ENCODE measurements at places on chromosomes 5 and 9. TPM values are rescaled to one million over a fixed set of nuclear protein-coding genes. Genes with fewer than 3 reads are reported as not detected.

Gene OR13C9
- not detected for total RNA-seq

Gene HSD17B3
- 0.63 TPM for total RNA-seq

Gene DRD1
- 3.1 TPM for total RNA-seq

Gene ACSL6
- total RNA-seq: 0.56 TPM

Gene CNTNAP3
- total RNA-seq: 1.0 TPM

DNA sequence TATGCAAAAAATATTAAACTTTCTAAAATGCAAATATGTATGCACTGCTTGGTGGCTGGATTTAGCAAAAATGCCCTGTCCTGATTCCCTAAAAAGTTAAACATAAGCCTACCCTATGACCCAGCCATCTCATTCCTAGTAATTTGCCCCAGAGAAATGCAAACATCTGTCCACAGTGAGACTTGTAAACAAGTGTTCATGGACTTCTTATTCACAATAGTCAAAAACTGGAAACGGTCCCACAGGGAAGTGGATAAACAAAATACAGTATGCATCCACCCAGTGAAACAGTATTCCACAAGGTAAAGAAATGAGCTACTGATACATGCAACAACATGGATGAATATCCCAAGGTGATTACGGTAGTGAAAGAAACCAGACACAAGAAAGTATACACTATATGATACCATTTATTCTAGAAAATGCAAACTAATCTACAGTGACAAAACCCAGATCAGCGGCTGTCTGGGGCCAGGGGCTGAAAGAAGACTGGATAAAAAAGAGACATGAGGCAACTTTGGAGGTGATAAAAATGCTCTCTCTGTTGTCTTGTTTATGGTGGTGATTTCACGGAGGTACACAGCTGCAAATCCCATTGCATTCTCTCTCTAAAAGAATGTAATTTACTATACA lies 277.3 kb downstream of the GLIS3 start:
- H3K36me3 ChIP-seq: no peaks in the 10 kb centered on the region
- peaks cover 41% of the 10 kb centered on the region for H3K4me1 ChIP-seq
- H3K4me3 ChIP-seq: no peak overlapping the region
- H3K27me3 ChIP-seq: no peaks in the 10 kb centered on the region
- no peak overlapping the region for H3K27ac ChIP-seq

- no peak overlapping the region for H3K4me3 ChIP-seq
- no peaks in the 10 kb centered on the region for H3K27me3 ChIP-seq
- no peak for DNase-seq
- H3K36me3 ChIP-seq: no peaks in the 10 kb centered on the region
- H3K27ac ChIP-seq: no peak overlapping the region
- peaks cover 18% of the 10 kb centered on the region for H3K4me1 ChIP-seq
Measured at GRCh38 chr5:14208071-14209021, 65.2 kb downstream of the TRIO start.

GRCh38 chr5:168585119-168585856 lies 6.1 kb upstream of the PANK3 start:
- peaks cover 4% of the 10 kb centered on the region for H3K4me1 ChIP-seq
- H3K4me3 ChIP-seq: no peak overlapping the region
- H3K27ac ChIP-seq: no peak overlapping the region
- H3K36me3 ChIP-seq: no peaks in the 10 kb centered on the region

GRCh38 chr9:133701981-133702797 lies 36.0 kb downstream of the SARDH start:
- no peak overlapping the region for H3K4me3 ChIP-seq
- no peak for DNase-seq
- no peaks in the 10 kb centered on the region for H3K4me1 ChIP-seq
- no peak overlapping the region for H3K27ac ChIP-seq

DNA sequence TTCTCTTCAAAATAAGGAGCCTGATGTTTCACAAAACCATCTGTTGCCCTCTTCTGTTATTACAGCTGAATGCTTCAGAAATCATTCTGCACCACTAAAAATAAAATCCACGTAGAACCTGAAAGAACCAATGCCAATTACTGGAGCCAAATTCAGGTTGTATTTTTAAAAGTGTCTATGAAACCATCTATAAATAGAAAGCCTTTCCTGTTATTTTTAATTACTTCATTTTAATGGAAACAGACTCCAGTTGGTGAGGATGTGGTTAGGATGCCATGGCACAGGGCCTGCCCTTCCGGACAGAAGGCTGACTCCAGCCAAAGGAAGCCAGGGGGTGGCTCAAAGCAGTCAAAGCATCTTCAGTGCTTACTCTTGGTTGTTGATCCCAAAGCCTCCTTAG lies 119.8 kb downstream of the TENT4A start:
- DNase-seq: no peak
- no peaks in the 10 kb centered on the region for H3K27me3 ChIP-seq
- H3K4me3 ChIP-seq: no peak overlapping the region
- no peaks in the 10 kb centered on the region for H3K36me3 ChIP-seq
- no peak overlapping the region for H3K27ac ChIP-seq
- H3K4me1 ChIP-seq: no peaks in the 10 kb centered on the region

DNA sequence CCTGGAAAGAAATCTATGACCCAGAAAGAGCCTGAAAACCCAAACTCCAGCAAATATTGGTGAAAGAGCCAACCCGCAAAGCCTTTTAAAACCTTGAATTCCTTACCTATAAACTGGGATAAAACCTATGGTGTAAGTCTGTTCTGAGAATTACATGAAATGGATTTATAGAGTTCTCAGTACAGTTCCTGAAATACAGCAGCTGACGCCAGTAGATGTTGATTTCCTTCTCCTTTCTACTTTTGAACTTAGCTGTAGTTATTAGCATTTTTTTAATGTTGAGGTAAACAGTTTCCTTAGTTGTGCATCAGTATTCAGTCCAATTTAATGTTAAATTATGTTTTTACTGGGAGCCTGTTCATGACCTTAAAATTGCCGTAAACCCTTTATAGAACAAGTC lies 3.7 kb downstream of the SPIN1 start:
- no peak overlapping the region for H3K27ac ChIP-seq
- peaks cover 6% of the 10 kb centered on the region for H3K4me1 ChIP-seq
- no peak overlapping the region for H3K4me3 ChIP-seq
- no peaks in the 10 kb centered on the region for H3K27me3 ChIP-seq
- H3K36me3 ChIP-seq: no peaks in the 10 kb centered on the region

GRCh38 chr5:84373506-84373905 lies 11.2 kb downstream of the EDIL3 start:
- no peaks in the 10 kb centered on the region for H3K36me3 ChIP-seq
- H3K4me3 ChIP-seq: no peak overlapping the region
- peak; percentile 20 for DNase-seq
- H3K27me3 ChIP-seq: no peaks in the 10 kb centered on the region
- no peak overlapping the region for H3K27ac ChIP-seq
- H3K4me1 ChIP-seq: no peaks in the 10 kb centered on the region

DNA sequence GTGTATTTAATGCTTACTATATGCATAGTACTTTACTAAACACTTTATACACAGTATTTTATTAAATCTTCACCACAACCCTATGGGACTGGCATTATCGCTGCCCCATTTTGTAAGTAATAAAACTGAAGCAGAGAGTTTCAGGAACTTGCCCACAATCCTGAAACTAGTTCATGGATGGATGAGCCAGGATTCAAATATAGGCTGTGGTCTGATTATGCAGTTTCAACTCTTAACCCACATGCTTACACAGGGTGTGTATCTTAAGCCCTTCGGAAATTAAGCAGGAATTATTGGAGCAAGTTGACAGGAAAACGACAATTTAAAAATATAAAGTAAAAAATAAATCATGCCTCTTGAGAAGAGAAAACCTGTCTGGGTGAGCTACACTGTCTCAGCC lies 109.0 kb downstream of the ATP10B start:
- peaks cover 33% of the 10 kb centered on the region for H3K4me1 ChIP-seq
- no peaks in the 10 kb centered on the region for H3K36me3 ChIP-seq
- no peak overlapping the region for H3K27ac ChIP-seq

- H3K27ac ChIP-seq: peak overlapping the region; percentile 92
- peaks cover 8% of the 10 kb centered on the region for H3K4me1 ChIP-seq
- H3K4me3 ChIP-seq: peak overlapping the region; percentile 82
- H3K27me3 ChIP-seq: no peaks in the 10 kb centered on the region
Measured at GRCh38 chr5:79236362-79236969, 535 bp downstream of the JMY start.

DNA sequence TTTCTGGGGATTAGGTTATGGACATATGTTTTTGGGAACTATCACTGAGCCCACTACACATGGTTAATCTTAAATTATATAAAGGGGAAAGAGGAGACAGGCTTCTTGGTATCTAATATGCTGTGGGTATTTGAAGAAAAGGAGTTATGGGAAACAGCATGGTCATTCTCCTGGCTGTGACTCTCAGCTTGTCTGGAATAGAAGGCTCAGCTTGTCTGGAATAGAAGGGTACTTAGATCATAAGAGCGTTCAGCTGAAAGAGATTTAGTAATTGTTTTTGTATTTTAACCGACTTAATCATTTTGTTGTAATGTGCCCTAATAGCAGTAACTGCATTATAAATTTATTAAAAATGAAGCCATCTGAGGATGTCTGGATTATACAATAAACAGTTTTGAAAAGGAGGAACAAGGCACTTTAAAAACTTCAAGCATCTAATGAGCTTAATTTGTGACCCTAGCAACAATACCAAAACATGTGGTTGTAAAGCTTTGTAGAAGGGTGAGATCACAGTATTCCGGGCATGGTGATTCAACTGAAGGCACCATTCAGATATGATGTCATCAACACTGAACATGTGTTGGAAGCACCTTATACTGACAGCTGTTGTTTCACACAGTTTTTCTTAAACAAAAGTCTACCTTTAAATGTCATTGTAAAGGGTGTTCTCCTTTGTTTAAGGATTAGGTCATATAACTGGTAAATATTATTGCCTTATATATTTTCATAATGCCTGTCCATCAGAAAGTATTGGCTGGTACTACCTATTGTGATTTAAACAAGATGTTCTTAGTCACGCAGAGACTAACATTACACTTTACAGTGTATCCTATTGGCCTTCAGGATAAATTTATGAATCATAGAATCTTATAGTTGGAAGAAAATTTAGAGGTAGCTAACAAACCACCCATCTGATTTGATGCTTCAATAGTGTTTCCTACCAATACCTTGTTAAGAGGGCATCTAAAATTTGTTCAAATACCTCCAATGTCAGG lies 2174.1 kb upstream of the WWC1 start:
- no peak for DNase-seq
- no peaks in the 10 kb centered on the region for H3K4me1 ChIP-seq
- H3K36me3 ChIP-seq: no peaks in the 10 kb centered on the region
- H3K27ac ChIP-seq: no peak overlapping the region
- no peaks in the 10 kb centered on the region for H3K27me3 ChIP-seq
- H3K4me3 ChIP-seq: no peak overlapping the region

- no peak overlapping the region for H3K27ac ChIP-seq
- H3K36me3 ChIP-seq: no peaks in the 10 kb centered on the region
- no peaks in the 10 kb centered on the region for H3K27me3 ChIP-seq
- DNase-seq: no peak
- H3K4me1 ChIP-seq: no peaks in the 10 kb centered on the region
Measured at GRCh38 chr9:109336409-109336808, 15.6 kb upstream of the EPB41L4B start.

DNA sequence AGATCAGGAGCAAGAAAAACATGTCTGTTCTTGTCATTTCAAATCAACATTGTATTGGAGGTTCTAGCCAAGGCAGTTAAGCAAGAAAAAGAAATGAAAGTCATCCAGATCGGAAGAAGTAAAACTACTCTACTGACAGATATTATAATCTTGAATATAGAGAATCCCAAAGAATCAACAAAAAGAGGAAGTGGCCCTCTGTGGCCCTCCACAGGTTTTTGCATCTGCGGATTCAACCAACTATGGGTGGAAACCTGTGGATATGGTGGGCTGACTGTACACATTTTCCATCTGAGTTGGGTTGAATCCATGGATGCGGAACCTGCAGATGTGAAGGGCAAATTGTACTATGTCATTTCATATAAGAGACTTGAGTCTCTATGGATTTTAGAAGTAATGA lies 35.1 kb downstream of the GAS1 start:
- H3K4me1 ChIP-seq: no peaks in the 10 kb centered on the region
- DNase-seq: no peak
- H3K27me3 ChIP-seq: no peaks in the 10 kb centered on the region

DNA sequence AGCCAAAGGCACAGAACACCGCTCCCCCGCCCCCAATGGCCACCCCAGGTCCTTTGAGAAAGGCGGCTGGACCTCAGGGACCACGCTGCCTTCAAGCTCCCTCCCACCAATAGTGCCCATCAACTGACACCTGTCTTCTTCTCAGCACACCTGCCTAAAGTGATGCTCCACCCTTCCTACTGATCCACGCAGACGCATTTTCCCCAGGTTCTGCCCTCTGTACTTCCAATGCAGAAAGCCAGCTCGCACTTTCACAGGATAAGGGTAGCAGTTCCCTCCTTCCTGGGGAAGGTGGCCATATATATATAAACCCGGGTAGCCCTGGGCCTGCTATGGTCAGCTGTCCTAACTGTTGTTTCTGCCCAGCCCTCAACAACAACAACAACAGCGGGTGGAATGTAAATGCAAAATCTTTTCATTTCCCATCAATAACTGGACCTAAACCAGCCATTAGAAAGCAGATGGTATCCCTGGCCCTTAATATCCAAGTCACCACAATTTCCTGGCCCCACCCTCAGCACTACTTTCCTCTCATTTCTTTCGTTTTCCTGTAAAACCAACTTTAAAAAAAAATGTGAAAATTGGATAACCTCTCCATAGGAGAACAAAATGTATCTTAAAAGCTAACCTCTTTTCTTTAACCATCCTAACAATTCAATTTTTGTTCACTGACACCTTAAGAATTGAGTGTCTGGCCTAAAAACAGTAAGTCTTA lies 1.7 kb downstream of the GOLM1 start:
- H3K27me3 ChIP-seq: peaks cover 16% of the 10 kb centered on the region
- no peak for DNase-seq
- H3K36me3 ChIP-seq: no peaks in the 10 kb centered on the region
- H3K4me1 ChIP-seq: peaks cover 5% of the 10 kb centered on the region
- H3K27ac ChIP-seq: no peak overlapping the region

- no peaks in the 10 kb centered on the region for H3K4me1 ChIP-seq
- no peaks in the 10 kb centered on the region for H3K36me3 ChIP-seq
- DNase-seq: no peak
- H3K27ac ChIP-seq: no peak overlapping the region
- H3K27me3 ChIP-seq: no peaks in the 10 kb centered on the region
- H3K4me3 ChIP-seq: no peak overlapping the region
Measured at GRCh38 chr5:112025757-112026156, 268.8 kb upstream of the NREP start.

DNA sequence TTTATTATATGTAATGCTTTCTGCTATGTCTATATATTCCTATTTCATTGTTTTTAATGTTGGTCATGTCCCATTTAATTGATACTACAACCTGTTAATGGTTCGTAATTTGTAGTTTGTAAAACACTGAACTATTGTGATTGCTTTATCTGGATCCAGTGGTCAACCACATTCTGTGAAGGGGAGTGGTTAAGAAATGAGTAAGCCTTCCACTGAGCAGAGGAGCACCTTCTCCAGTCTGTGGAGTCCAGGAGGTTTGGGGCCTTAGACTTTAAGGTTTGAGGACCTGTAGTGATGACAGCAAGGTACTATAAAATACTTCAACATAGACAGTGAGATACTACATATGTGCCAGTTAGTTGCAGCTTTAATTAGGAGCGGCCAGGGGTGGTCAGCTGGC lies 67.7 kb upstream of the RAD23B start:
- H3K36me3 ChIP-seq: no peaks in the 10 kb centered on the region
- no peaks in the 10 kb centered on the region for H3K27me3 ChIP-seq
- H3K4me1 ChIP-seq: no peaks in the 10 kb centered on the region
- no peak overlapping the region for H3K27ac ChIP-seq
- DNase-seq: no peak
- H3K4me3 ChIP-seq: no peak overlapping the region
